ENCODE measurements at places on chromosomes 2 and 18.

DNA sequence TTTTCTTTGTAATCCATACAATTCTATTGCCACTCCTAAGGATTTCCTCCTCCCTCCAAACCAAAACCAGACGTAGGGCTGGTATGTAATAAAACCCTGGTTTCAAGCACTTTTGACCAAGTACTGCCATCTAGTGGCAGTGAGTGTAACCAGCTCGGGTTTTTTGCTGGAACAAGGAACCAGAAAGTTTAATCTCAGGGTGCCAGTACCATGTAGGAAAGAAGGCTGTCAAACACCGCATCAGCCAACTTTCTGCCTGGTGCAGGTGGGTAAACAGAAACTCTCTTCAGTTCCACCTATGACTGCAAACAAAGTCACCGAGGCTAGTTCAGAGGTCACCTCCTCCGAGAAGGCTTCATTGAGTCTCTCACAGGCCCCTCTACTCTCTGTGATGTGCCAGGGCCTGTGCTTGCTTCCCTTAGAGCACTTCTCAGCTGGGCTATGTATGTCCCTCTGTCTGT, 10.2 kb upstream of the THNSL2 start:
- DNase-seq = peak; percentile 34

DNA sequence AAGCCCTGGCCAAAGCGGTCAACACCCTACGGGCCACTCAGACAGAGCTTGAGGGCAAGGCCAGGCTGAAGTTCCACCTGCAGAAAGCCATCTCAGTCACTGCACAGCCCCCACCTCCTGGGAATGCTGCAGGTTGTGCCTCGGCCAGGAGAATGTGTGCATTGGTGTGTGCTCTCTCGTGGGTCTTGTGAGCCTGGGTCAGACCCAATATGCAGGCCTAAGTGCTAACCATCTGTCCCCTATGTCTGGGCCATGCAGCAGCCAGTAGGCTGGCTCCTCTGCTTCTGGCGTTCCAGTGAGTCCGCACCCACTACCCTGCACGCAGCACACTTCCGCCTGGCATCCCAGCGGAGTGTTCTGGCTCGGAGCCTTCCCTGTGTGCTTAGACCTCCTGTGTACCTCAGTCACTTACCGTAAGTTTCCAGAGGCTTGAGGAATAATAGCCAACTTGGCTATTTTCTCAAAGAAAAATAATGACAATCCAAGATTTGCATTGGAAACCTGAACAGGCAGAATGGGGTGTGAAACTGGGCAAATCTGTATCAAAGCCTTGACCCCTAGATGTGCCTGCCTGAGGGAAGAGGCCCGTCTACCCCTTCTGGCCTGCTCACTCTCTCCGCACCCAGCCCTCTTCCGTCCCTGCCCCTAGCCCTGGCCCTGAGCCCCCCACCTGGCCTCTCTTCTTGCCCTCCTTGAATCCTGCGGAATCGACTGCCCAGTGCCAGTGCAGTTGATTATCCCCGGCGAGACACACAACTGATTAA, 7.2 kb downstream of the SIX3 start:
- no peak for DNase-seq

DNA sequence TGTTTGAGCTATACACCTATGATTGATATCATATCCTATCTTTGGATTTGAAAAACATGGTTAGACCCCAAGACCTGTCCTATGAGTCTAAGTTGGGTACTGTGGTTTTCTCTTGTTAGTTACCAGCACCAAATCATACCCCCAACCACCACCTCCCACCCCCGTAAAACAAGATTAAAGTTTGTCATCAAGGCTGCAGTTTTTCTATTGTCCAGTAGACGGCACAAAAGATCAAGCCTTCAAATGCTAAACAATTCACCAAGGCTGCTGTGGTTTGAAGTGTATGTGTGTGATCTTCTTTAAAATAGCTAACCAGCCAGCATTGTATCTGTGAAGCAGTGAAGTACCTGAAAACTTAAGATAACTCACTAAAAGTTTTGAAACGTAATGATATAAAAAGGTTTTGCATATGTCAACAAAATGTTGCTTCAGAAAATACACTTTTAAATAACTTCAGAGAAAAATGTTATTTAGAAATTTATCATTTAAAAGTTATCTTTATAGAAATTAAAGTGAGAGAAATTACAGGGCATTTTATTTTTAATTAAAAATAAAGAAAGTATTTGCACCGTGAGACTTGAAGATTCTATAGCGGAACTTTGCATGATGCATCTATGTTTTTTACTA, 5.8 kb upstream of the MEIS1 start:
- no peak for DNase-seq

- DNase-seq = no peak
Observed at GRCh38 chr18:11529081-11529480, 80.3 kb upstream of the SLC35G4 start.

- no peak for DNase-seq
Observed at GRCh38 chr2:26144031-26144430, 28.9 kb upstream of the GAREM2 start.

GRCh38 chr2:75135776-75136400, 63.4 kb downstream of the TACR1 start:
- DNase-seq = no peak

DNA sequence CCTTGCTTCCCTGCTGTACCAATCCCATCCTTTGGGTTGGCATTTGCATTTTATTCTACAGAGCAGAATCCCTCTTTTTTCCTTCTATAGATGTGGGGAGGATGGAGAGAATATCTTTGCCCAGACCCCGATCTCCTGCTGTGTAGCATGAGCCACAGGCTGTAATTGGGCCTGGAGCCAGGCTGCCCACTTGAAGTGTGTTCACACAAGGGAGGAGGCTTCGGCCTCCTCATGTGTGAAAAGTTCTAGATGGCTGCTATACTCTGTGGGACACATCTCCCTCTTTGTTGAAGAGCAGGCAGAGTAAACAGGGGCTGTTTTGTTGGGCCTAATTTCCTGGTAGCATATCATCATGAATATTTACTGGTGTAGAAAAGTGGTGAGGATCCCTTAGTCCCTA, 126.3 kb downstream of the XRCC5 start:
- DNase-seq = no peak

- DNase-seq = no peak
Observed at GRCh38 chr2:172096626-172097547, 5.8 kb downstream of the DLX2 start.

- no peak for DNase-seq
Observed at GRCh38 chr2:66694087-66694860, 259.3 kb downstream of the MEIS1 start.

- no peak for DNase-seq
Observed at GRCh38 chr18:33558529-33558928, 19.5 kb upstream of the ASXL3 start.

- DNase-seq = no peak
Observed at GRCh38 chr2:48270209-48270608, 259.7 kb upstream of the STON1 start.

DNA sequence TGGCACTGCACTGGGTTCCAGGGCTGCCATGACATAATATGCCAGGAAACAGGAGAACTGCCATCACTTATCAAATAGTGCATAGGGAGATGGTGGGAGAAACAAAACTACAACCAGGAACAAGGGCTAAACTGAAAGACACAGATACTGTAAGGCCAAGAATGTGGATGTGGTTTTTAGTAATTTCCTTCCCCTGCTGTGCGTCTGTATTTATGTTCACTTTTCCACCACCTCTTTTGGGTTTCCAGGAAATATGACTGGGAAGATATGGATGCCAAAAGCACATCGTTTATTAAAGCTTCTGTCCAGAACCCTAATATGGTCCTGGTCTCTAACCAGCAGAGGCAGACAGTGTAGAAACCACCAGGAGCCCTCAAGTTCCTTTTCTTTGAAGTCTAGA, 759.7 kb upstream of the FANCL start:
- DNase-seq = no peak

- no peak for DNase-seq
Observed at GRCh38 chr2:217086718-217087117, 226.9 kb upstream of the TNP1 start.

DNA sequence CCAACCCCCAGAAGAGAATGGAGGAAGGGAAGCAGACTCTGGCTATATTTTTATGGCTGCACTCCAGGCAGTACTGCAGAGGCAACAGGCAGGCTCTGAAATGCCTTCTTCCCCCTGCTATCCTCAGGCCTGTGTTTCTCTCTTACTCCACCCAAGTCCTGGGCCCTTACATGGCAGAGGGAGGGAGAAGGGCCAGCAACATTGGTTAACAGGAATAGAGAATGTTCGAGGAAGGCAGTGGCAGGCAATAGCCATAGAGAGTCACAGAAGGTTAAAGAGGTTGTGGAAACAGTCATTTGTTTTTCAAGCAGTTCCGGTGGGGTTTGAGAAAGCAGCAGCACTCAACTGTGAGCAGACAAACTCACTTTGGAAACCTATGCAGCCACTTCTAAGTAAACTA, 15.1 kb upstream of the DARS1 start:
- peak; percentile 24 for DNase-seq

GRCh38 chr2:203972066-203972465, 35.5 kb downstream of the ICOS start:
- no peak for DNase-seq

- no peak for DNase-seq
Observed at GRCh38 chr18:34807106-34807796, 97.2 kb downstream of the DTNA start.

DNA sequence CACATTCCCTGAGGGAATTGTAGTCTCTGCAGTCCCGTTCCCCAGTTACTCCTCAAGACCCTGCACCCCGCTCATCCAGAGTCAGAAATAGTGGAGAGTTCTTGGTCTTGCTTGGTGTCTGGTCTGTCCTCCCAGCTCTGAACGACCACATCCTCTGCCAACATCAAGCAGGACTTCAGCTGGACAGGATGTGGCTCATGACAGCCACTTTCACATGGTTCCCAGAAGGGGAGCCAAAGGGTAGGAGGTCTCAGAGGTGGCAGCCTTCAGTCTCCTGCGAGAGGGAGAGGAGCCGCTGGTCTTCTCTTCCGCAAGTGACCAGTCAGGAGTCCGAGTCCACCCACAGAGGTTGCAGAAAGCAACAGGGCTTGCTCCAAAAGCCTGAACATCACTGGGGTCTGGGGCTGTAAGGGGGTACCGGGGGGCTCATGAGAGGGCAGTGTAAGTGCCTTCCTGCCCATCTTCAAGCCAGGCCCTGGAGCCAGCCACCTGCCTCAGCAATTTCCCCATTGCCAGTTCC, 29.8 kb downstream of the B3GNT7 start:
- DNase-seq = no peak

DNA sequence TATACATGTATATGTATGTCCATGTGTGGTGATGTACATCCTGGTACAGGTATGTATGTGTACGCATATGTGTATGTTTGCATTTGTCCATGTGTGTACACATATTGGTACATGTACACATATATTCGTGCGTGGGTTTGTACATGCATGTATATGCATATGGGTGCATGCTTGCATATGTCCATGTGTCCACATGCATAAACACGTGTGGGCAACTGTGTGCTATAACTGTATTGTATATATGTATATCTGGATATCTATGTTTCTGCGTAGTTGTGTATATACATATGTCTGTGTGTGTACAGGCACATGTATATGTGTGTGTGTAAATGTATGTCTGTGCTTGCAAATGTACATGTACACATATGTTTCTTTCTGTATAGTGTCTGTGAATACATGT, 858.5 kb downstream of the CNTNAP5 start:
- no peak for DNase-seq

DNA sequence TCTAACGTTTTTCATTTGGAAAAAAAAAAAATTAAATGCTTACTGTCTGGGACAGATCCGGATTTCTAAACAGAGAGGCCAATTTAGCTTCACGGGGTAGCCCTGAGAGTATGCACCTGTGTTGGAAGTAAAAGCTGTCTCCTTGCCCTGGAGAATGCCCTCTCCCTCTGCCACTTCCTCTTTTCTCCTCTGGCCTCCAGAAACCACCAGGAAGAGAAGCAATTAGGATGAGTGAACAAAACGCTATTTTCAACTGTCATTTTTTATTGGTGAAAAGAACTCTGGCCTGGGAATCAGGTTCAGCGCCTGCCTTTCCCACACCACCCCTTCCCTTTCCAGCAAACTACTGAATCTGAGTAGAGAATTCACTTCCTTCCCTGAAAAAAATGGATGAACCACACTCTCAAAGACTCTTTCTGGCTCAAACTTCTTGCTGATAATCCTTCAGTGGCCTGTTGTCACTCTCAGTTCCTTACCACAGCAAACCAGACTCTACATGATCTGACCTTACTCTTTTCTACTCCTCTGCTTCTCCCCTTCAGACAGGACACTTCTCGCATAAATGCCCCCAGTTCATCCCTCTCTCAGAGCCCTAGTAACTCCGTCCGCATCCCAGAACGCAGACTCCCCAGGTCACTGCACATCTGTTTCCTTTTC, 29.8 kb downstream of the KLF7 start:
- DNase-seq = no peak

- no peak for DNase-seq
Observed at GRCh38 chr2:73701968-73702665, 35.0 kb downstream of the TPRKB start.

DNA sequence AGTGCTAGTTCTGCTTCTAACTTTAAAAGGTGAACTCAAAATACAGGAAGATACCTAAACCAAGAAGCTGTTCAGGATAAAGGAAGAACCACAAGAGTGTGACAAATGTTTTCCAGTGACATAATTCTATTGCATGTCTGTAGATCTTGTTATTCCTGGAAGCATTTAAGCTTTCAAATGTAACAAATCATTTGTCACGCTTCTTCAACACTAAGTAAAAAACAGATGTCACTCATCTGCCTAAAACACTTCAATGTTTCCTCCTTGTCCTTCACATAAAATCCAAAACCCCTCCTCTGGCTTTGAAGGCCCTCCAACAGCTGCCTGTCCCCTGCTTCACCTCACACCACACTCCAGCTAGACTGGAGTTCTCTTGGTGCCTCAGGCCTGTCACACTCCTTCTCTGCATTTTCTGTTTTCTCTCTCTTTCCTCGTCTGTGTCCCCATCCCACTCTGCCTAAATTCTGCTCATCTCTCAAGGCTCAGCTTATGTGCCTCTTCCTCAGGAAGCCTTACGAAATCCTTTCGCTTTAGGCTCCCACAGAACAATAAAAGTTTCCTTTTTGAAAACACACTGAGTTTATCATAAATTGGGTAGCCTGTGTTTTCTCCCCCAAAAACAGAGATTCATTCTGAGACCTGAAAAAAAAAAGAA, 6.4 kb upstream of the CLEC4F start:
- DNase-seq = no peak

DNA sequence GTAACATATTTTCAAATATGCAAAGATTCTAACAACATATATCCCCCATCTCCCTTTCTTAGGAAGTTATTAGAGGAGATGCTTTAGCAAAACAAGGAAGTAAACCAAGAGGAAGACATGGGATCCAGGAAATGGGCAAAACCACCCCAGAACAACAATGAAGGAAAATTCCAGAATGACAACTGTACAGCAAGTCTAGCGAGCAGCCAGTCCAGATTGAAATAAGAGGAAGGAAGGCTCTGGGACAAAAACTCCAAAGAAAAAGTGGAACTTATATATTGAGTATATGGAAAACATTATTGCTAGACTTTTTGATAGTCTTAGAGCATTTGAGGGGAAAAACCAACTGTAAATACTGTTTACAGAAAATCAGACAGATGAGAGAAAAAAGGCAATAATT, 2.9 kb upstream of the ARPC2 start:
- no peak for DNase-seq

Measured in stimulated activated naive B cell treated with anti-CD40 and anti-IgM and Interleukin-4, amounts not matched to agents 10 μg/mL and 1 μg/mL and 100 μg/mL, for 72 hours (primary cell).